CD4-positive, alpha-beta T cell treated with Interleukin-4 for 1 hour (primary cell): ENCODE measurements at places on chromosomes 2 and 18.

GRCh38 chr2:109356324-109357035, 227.5 kb downstream of the SH3RF3 start:
- no peak for DNase-seq

GRCh38 chr2:203804764-203805485, 62.6 kb upstream of the CTLA4 start:
- DNase-seq = no peak

- DNase-seq = peak; percentile 72
Observed at GRCh38 chr2:134232461-134232860, 21.4 kb upstream of the MGAT5 start.

DNA sequence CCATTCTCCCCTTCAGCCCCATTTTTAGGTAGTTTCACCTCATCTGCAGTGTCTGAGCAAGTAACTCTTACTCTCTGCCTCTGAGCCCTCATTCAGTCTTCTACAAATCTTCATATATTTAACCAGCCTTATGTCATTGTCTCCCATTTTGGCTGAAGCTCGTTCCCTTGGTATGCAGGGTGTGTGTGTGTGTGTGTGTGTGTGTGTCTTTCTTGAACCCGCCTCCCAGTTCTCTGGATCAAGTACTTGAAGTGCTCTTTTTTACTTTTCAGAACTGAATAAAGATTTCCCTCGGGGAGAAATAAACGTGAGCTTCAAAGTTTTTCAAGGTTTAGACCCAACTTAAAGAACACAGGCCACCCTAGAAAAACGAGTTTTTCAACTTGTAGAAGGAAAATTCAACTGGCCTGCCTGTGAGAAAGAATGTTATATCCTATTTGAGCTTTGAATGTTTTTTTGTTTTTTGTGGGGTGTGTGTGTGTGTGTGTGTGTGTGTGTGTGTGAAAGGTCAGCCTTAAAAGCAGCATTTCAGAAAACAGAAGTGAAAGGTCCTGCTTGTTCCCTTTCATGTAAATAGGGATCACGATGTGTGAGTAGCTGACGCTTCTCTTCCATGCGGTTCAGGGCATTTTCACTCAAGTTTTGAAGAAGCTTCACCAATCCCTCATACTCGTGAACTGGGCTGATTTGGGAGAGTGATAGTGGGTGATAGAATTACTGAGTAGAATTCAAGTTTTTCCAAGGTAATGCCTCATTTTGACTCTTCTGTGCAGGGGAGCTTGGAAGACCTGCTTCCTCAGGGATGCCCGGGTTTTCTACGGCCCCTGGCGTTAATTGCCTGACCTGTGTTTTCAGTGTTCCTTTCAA, 50.6 kb upstream of the EML6 start:
- DNase-seq = peak; percentile 21

DNA sequence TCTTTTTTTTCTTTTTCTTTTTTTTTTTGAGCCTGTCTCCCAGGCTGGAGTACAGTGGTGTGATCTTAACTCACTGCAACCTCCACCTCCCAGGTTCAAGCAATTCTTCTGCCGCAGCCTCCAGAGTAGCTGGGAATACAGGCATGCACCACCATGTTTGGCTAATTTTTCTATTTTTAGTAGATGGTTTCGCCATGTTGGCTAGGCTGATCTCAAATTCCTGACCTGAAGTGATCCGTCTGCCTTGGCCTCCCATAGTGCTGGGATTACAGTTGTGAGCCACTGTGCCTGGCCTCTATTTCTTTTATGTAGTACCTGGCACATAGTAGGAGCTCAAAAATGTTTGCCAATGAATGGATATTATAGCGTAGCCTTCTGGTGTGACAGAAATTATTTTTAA, 6.8 kb upstream of the CFLAR start:
- no peak for DNase-seq

DNA sequence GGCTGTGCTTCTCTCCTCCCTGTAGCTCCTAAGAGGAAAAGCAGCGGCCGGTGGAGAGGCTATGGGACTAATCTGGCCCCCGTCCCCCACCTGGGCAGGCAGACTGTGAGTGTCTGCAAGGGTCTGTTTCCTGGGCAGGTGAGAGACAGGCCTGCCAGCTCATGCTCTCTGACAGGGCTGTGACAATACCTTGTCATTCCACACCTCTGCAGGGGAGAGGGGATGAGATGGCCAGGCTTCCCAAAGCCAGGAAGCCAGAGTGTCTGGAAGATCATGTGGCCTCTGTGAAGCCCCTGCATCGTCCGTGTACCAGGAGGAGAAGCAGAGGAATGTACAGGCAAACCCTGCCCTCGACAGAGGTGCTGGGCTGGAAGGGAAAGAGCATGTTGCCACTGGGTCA, 142.5 kb upstream of the GATA6 start:
- DNase-seq = no peak

DNA sequence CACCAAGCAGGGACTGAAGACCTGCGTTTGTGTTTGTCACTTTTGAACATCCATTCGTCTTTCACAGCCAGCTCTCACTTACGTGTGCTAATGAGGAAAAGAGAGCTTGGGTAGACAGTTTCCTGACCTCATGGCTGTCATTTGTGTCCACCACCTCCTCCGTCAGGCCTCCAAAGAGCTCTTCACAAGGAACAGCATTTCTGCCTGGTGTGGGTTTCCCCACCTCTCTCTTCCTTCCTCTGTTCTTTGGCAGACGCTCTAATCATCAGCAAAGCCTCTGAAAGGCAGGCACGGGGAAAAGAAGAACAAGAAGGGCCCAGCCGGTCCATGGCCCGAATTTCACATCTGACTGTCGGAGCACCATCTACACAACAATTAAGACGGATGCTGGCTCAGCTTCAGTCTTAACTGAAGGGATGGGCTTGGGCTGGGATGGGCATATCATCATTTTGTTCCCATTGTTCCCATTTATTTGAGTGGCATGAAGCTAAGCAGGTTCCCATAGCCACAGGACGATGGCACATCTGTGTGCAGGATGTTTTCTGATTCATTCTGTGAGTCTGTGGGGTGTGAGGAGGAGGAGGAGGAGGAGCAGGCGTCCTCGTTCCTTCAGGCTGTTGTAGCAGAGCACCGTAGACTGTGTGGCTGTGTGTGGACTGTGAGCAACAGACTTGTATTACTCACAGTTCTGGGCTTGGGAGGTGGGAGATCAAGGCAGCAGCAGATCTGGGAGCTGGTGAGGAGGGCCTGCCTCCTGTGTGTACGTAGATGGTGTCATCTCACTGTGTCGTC, 66.4 kb downstream of the TSHZ1 start:
- no peak for DNase-seq

- DNase-seq = no peak
Observed at GRCh38 chr2:237894396-237894979, 35.1 kb downstream of the RAMP1 start.

- DNase-seq = no peak
Observed at GRCh38 chr18:5457462-5457957, 86.3 kb downstream of the EPB41L3 start.
